ENCODE measurements at places on chromosomes 12 and 14.
A peak's percentile ranks its signal among the peaks of the same experiment; 100 is the strongest.

DNA sequence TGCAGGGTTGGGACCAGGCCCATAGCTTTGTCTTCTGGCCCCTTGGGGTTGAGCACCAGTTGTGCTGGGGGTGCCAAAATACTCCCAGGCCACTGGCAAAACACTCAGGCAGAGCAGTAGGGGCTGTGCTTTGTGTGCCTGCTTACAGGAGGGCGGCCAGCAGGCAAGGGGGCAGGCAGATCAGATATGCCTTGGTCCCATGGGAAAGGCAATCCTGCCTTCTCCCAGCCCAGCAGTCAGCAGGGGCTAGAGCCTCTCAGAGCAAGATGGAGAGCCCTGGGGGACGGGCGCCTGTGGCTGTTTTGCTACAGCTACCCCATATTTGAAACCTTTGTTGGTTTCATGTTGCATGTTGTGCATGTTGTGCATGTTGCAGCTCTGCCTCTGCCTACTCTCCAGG, 36.2 kb upstream of the TMX1 start:
- no peak for DNase-seq

GRCh38 chr14:67977434-67978034, 158.0 kb downstream of the RAD51B start:
- no peak for DNase-seq

GRCh38 chr12:51448618-51449256, 24.1 kb downstream of the SLC4A8 start:
- no peak for DNase-seq

DNA sequence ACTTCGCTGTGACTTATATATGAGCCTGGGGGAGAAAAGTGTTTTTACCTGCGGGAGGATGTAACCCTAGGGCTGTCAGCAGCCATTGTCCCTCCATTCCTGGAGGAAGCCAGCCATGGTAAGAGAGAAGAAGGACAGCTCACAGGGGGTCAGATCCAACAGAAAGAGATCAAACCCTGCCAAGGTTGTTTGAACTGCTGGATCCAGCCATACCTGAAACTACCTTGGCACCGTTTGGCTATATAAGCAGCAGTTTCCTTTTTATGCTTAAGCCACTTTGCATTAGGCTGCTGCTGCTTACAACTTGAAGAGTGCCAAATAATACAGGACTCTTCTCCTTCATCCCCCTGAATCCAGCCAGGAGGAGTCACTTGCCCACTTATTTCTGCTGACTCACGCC, 205.5 kb downstream of the PHETA1 start:
- no peak for DNase-seq

DNA sequence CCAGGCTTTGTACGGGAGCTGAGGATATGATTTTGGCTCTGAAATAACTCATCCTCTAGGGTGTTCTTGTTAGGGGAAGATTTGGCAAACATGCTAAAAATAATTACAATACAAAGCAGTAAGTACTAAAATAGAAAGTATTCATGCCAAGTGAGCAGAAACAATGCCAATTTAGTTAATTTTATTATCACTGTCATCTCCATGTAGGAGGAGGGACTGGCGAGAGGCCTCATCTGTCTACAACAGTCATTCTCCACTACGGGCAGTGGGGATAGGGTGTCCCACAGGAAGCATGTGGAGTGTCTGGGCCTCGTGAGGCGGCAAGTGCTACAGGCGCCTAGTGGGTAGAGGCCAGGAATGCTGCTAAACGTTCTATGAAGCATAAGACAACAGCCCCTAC, 3.3 kb downstream of the ISM2 start:
- DNase-seq = no peak

GRCh38 chr12:40957417-40957816, 230.7 kb upstream of the PDZRN4 start:
- DNase-seq = no peak

DNA sequence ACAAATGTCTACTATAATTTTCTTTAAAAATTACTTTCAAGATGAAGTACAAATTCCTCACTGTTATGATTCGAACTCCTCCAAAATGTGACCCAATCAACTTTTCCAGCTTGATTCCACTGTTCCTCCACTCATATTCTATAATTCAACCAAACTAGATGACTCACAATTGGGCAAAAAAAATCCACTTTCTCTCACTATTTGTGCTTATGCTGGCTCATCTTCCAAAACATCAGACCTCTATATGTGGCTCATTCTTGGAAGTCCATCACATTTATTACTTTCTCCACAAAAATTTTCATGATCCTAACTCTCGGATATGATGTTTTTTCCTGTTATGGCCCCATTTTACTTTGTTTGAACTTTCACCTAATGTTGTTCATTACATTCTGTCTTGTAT, 26.9 kb upstream of the RXYLT1 start:
- no peak for DNase-seq

DNA sequence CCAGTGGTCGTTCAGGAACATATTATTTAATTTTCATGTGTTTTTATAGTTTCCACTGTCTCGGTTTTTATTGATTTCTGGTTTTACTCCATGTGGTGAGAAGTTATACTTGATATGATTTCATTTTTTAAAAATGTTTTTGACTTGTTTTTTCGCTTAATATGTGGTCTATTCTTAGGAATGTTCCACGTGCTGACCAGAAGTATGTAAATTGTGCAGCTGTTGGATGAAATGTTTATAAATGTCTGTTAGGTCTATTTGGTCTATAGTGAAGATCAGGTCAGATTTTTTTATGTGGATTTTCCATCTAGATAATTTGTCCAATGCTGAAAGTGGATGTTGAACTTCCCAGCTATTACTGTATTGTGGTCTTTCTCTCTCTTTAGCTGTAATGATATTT, 433.8 kb upstream of the MIS18BP1 start:
- DNase-seq = no peak

DNA sequence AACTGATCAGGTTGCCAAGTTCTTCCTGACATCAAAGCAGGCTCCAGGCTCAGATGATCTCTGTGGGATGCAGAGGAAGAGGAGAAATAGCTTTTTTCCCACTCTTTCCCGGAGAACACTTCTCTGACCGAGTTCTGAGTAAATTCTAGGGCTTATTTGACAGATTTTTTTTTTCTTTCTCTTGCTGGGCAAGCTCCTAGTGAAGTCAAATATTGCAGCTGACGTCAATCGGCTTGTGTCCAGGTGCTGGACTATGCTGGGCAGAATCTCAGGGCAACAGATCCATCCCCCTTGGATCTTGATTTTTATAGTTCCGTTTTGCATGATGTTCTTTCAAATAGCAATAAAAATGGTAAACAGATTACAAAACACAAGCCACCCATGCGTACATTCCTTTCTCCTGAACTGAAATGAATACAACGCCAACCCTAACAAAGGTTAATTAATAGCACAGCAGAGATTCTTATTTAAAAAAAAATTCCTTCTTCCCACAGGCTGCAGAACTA, 182.2 kb downstream of the NOVA1 start:
- no peak for DNase-seq

- no peak for DNase-seq
Observed at GRCh38 chr12:69435644-69436043, 34.5 kb upstream of the FRS2 start.

DNA sequence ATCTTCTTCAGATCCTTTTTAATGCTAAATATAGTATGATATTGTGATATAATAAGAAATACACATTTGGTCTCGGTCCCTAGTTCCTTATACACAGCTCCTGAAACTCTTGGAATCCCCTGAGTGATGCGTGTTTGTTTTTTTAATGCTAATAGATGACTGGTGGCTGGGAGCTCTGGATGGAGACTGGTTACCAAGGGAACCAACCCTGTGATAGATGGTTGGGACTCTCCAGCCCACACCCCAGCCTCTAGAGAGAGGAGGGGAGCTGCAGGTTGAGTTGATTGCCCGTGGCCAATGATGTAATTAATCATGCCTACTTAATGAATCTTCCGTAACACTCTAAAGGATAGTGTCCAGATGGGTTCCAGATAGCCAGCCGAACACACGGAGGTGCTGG, 140.6 kb downstream of the FBXL14 start:
- no peak for DNase-seq

GRCh38 chr12:45872446-45872845, 117.9 kb downstream of the SCAF11 start:
- no peak for DNase-seq

- no peak for DNase-seq
Observed at GRCh38 chr12:67243260-67243659, 25.9 kb upstream of the CAND1 start.

DNA sequence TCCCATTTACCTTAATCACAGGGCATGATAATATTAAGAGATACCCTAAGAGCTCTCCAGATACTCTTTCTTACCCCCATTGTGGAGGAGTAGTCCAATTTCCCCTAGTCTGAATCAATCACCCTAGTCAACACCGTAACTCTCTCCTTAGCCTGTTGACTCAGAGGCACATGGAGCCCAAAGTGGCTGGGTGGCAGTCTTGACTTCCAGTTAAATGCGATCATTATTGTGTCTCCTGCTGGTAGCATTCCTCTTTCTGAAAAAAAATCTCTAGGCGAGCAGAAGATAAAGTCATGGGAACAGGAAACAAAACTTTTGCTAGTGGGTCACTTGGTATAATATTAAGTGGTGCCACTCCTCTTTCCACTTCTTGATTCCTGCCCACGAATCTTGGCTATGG, 46.4 kb downstream of the EMP1 start:
- DNase-seq = no peak

DNA sequence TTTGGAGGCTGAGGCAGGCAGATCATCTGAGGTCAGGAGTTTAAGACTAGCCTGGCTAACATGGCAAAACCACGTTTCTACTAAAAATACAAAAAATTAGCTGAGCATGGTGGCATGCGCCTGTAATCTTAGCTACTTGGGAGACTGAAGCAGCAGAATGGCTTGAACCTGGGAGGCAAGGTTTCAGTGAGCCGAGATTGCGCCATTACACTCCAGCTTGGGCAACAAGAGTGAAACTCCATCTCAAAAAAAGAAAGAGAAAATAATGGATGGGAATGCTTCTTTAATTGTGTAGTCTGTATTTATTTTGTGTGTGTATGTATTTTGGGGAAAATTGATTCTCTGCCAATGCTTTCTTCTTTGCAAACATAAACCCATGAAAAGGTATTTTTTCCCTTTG, 32.5 kb downstream of the SRGAP1 start:
- no peak for DNase-seq

- no peak for DNase-seq
Observed at GRCh38 chr12:130711756-130712155, 4.3 kb downstream of the RIMBP2 start.

DNA sequence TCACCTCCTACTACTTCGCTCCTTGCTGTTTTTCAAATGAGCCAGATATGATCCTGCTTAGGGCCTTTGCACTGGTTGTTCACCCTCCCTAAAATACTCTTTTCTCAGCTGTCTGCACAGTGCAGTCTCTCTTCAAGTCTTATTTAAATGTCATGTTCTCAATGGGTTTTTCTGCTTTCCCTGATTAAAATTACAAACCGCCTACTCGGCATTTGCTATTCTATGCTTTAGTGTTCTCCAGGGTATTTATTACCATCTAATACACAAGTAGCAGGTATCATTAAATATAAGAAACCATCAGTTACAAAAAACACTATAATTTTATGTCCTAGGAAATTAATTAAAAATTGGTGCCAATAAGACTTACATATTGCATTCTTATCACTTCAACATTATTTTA, 108.0 kb upstream of the TMTC1 start:
- DNase-seq = no peak

GRCh38 chr14:70788898-70789297, 20.4 kb downstream of the MAP3K9 start:
- DNase-seq = no peak

DNA sequence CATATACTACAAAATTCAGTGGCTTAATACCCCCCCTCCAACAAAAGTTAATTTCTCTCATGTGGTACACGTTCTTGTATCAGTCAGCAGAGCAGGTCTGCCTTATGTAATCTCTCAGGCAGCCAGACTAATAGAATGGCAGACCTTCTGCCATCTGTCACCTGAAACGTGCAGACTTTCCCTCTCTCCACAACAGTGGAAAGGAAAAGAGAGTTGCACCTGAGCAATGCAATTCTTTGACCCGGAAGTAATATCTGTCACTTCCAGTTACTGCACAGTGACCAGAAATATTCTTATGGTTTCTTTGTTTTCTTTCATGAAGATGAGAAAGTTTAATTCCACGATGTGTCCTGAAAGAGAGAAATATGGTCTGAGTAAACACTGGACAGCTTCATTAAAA, 14.4 kb downstream of the KERA start:
- DNase-seq = no peak

- DNase-seq = peak; percentile 86
Observed at GRCh38 chr14:105086833-105087307, 21.6 kb upstream of the GPR132 start.
